Endothelial cell (in vitro differentiated cells): ENCODE measurements at places on chromosomes 3 and 15. TPM values are rescaled to one million over a fixed set of nuclear protein-coding genes. Genes with fewer than 3 reads are reported as not detected.
A peak's percentile ranks its signal among the peaks of the same experiment; 100 is the strongest.

DNA sequence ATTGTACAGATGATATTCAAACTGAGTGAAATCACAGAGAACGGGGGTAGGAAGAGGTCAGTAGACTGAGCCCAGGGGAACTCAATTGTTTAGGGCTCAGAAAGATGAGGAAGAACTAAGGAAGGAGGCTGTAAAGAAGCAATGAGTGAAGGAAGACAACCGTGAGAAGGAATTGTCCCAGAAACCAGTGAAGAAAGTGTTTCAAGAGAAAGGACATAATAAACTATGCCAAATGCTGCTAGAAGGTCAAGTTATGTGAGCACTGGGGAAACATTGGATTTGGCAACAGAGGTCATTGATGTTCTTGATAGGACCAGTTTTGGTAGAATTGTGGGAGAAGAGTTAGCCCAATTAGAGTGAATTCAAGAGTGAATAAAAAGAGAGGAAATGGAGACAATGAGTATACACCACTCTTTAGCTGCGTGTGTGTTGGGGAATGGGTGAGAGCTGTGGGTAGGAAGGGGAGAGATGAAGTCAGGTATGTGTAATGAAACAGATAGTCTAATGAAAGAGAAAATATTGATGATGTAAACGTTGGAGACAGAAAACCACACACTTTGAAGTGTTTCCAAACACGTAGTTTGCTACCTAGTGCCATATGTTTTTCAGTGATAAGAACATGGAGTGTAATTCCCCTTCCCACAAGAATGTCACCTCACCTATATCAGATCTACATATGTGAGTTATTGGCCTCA is 42.5 kb upstream of the MME start:
- no peak overlapping the region for H3K27ac ChIP-seq
- no peak for DNase-seq
- no peaks in the 10 kb centered on the region for H3K36me3 ChIP-seq
- H3K4me1 ChIP-seq = no peaks in the 10 kb centered on the region
- no peaks in the 10 kb centered on the region for H3K27me3 ChIP-seq
- no peak overlapping the region for H3K4me3 ChIP-seq

DNA sequence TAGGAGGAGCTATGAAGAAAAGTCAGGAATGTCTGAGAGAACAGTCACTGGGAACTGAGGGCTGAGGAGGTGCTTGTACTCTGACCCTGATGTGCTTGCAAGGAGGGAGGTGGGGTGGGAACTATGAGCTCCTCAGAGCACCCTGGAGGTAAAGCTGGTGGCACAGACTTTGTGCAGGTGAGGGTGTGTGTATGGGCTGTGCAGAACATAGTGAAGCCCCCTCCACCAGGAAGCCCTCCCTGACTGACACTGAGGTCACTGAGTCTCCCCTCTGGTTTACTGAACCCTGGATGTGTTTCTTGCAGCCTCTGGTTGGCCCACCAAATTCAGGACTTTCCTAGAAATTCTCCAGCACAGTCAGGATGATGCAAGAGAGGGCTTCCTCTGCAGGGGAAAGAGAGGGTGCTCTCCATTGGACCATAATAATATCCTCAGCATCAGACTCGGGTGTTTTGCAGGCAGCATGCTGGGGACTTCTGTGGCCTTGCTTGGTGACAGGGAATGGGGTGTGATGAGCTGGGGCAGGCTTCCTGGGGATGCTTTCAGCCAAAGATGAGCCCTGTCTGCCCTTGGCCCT is 1.5 kb upstream of the ISLR start:
- peaks cover 9% of the 10 kb centered on the region for H3K27me3 ChIP-seq
- H3K27ac ChIP-seq = no peak overlapping the region
- H3K36me3 ChIP-seq = peaks cover 3% of the 10 kb centered on the region
- no peak overlapping the region for H3K4me3 ChIP-seq
- peaks cover 9% of the 10 kb centered on the region for H3K4me1 ChIP-seq

The MRAS gene
- 5.9 TPM for total RNA-seq

The CSPG5 gene
- 0.23 TPM for total RNA-seq

GRCh38 chr3:135865085-135865484 is 100.4 kb upstream of the PPP2R3A start:
- DNase-seq = no peak
- no peaks in the 10 kb centered on the region for H3K4me1 ChIP-seq
- H3K27me3 ChIP-seq = no peaks in the 10 kb centered on the region
- no peak overlapping the region for H3K4me3 ChIP-seq
- no peak overlapping the region for H3K27ac ChIP-seq
- H3K36me3 ChIP-seq = no peaks in the 10 kb centered on the region

GRCh38 chr3:61980041-61980440 is 393.3 kb downstream of the FEZF2 start:
- H3K4me1 ChIP-seq = peaks cover 37% of the 10 kb centered on the region
- no peak overlapping the region for H3K4me3 ChIP-seq
- H3K36me3 ChIP-seq = no peaks in the 10 kb centered on the region
- no peak for DNase-seq
- H3K27ac ChIP-seq = peak overlapping the region; percentile 91
- peaks cover 3% of the 10 kb centered on the region for H3K27me3 ChIP-seq

The GOLGA6L26 gene
- total RNA-seq = not detected

DNA sequence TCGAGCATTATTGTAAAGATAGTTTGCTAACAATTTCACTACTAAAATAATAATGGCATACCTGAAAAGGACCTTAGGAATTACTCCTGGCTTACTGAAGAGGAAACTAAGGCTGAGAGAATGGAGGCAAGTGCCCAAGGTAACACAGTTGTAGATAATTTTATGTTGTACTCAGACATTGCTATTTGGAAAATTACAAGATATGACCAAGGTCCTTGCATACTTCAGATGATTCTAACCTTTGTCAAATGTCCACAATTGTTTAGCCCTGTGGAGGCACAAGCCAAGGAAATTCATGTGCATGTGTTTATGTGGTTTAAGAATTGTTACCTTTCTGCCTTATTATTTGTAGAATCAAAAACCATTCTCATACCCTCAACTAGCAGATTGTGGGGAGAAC is 105.7 kb downstream of the TUSC7 start:
- DNase-seq = no peak
- no peak overlapping the region for H3K4me3 ChIP-seq
- no peaks in the 10 kb centered on the region for H3K36me3 ChIP-seq
- H3K27ac ChIP-seq = no peak overlapping the region
- H3K27me3 ChIP-seq = peaks cover 1% of the 10 kb centered on the region
